ENCODE measurements at places on chromosomes 1 and 21.

GRCh38 chr1:56448529-56449300, 130.6 kb downstream of the PLPP3 start:
- no peak for DNase-seq

GRCh38 chr1:72086394-72086793, 195.9 kb downstream of the NEGR1 start:
- DNase-seq = no peak

DNA sequence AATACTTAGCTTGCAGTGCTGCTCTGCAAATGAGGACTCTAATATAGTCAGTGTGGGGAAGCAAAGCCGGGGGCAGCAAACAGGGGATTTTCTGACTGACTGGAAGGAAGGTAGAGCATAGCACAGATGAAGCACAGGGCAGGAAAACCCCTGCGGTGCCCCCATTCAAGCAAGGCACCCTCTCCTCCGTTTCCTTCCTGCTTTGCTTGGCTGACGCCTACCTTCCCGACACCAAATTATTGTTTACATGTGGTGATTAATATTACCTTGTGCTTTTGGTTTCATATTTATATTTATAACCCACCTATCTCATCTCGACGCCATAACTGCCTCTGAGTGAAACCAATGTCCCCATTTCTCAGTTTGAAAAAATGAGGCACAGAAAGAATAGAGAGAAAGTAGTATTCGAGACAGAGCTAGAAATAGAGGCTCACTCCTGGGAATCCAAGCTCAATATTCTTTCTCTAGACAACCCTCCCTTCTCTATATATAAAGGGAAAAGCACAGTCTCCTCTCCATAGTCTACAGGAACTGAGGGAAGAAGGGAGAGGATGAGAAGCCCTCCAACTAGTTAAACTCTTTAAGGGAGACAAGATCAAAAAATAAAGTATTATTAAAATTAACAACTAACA, 41.3 kb downstream of the PIK3C2B start:
- no peak for DNase-seq

- no peak for DNase-seq
Observed at GRCh38 chr1:116185161-116185701, 74.0 kb downstream of the MAB21L3 start.

- no peak for DNase-seq
Observed at GRCh38 chr1:40855513-40855912, 6.7 kb downstream of the CITED4 start.

DNA sequence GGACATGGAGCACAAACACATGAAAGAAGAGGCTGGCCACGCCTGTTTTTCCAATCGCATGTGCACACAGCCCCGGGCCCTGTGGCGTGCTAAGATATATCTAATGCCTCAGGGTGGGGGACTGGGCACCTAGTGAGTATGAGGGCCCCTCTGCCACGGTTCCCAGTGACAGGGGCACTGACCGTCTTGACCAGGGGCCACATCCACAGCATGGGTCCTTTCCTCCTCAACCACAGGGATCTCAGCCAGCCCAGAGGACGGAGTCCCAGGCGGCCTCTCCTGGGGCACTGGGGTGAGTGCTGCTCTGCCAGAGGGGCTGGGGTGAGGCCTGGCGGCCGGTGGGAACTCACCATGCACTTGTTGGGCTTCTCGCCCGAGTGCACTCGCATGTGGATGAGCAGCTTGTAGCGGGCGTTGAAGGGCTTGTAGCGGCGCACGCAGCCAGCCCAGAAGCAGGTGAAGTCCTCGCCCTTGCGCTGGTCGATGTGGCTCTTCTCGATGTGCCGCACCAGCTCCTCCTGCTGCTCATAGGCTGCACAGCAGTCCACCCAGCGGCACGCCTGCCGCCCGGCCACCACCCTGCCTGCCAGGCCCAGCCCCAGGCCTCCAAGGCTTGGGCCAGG, 134.7 kb downstream of the DMRTB1 start:
- no peak for DNase-seq

Data from fibroblast of the conjunctiva (primary cell).